Urothelium cell line (cell line): ENCODE measurements at places on chromosomes 11 and 22.

GRCh38 chr22:44224166-44224565, 43.4 kb downstream of the PARVG start:
- no peak for DNase-seq

DNA sequence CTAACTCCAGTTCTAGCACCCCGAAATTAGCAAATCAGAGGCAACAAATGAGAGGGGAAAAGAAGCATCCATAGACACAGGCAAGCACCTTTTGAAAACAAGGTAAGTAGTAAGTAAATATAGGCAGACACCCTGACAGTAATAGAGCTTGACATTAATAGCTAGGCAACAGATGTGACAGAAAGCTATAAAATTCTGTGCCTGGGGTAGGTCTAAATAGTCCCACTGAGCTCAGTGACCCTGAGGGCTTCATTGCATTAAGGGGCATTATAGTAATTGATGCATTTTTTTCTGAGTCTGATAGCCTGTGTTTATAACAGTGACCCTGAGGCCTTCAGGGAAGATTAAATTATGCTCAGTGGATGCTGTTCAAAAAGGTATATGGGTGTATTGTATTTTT, 197.1 kb downstream of the HIPK3 start:
- DNase-seq, result no peak

DNA sequence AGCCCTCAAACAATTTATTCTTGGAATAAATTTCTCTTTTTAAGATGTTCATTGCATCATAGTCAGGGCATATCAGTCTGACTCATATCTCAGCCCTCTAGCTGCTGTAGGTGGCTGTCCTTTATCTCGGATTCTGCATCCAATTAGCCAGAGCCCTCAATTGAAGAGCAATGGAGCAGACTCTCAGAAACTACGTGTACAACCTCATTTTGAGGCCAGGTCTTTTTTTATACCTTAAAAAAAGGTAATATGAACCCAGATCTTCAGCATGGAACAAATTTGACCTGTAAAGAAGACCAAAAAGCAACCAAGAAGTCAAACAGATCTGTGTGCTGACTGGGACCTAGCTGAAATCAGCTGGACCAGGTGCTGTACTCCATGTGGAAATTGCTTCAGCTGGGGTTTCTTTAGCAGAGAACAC, 8.7 kb downstream of the OR52A5 start:
- no peak for DNase-seq

DNA sequence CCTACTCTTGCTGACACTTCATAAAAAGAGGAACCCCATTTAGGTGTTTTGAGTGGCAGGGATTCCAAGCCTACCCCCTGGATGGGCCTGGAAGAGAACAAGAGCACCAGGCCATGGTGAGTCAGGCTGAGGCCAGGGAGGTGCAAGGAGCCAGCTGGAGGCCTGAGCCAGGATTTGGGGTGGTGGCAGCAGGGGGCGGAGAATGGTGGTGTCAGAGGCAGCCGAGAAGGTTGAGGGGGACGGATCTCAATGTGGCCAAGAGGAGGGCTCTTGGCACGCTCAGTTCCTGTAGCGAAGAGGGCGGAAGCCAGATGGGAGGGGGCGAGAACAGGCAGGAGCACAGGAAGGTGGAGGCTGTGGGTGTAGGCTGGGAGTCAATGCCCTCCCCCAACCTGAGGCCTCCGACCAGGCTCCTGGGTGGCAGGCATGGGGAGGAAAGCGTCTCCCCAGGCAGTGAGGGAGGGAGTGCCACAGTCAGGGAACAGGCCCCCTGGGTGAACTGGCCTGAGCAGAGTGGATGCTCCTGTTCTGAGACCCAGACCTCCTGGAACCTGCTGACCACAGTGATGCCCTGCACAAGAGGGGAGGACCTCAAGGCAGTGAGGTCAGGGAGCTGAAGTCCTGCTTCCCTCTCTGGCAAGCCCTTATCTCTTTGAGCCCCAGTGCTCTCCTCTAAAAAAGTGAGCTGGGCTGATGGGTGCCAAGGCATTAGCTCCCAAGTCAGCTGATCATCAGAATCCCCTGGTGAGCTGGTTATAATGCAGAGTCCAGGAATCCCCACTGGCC, 13.9 kb downstream of the RTN4RL2 start:
- no peak for DNase-seq

DNA sequence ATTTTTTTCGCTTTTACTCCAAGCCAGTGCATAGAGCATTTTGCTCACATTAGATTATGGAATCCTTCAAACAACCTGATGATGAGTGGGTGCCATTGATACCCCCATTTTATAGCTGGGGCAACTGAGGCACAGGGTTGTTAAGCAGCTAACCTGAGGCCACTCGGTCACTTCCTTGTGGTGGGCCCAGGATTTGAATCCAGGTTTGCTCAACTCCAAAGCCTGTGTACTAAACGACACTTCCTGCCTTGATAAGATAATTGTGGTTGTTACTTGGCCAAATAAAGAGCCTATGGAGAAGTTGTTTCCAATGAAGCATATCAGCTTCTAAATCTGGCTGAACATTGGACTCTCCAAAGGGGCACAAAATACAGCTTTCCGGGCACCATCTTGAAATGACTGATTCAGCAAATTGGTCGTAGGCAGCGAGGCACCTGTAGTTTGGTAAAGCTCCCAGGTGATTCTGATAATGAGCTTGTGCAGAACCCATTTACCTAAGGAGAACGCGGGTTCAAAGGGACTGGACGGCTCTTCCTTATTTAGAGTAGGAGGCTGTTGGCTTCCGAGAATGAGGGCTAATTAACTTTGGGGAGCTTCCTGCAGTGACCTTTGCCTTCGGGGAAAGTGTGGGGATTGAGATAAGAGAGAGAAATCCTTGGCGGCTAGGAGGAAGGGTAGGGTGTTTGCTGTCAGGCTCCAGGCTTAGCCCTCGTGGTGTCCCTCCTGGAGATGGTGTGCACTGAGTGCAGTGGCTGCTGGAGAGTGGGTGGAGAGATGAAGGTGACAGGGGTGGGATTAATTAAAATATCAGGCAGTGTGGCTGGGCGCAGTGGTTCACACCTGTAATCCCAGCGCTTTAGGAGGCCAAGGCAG, 17.5 kb upstream of the EHF start:
- DNase-seq, result no peak

DNA sequence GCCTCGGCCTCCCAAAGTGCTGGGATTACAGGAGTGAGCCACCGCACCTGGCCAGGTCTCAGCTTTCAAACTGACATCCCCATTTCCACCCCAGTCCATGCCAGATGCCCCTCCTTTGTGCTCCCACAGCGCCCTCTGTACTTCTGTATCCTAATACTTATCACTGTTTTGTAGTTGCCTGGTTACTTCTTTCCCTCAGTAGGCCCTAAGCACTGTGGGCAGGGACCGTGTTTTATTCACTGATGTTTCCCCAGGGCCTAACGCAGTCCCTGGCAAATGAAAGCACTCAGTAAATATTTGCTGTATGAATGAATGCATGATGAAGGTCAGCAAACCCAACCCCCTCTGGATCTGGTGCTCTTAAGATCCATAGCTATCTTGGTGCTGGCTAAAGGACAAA, 2.2 kb upstream of the TRIM3 start:
- DNase-seq, result no peak

- DNase-seq, result no peak
Measured at GRCh38 chr11:109894242-109894641, 198.9 kb upstream of the ZC3H12C start.
